Spinal cord (tissue), 10 donors: ENCODE measurements at places on chromosomes 6 and 20. TPM values are rescaled to one million over a fixed set of nuclear protein-coding genes. Genes with fewer than 3 reads are reported as not detected.

The PPP1R18 gene
- total RNA-seq = 28.9 TPM

The TRERF1 gene
- 6.0 TPM for total RNA-seq

The CDKN1A gene
- total RNA-seq = 9.1 TPM

The COX7A2 gene
- total RNA-seq = 154 TPM

The KDM1B gene
- total RNA-seq = 36.2 TPM

The PRSS16 gene
- total RNA-seq = 0.50 TPM

The ID4 gene
- 190 TPM for total RNA-seq

The C6orf141 gene
- 1.4 TPM for total RNA-seq

GRCh38 chr6:153003366-153003690 lies 819 bp upstream of the MTRF1L start:
- peaks cover 8% of the 10 kb centered on the region for H3K4me1 ChIP-seq
- peak; percentile 12 for DNase-seq
- H3K27me3 ChIP-seq = no peaks in the 10 kb centered on the region
- H3K36me3 ChIP-seq = no peaks in the 10 kb centered on the region
- peak overlapping the region; percentile 77 for H3K27ac ChIP-seq

- no peaks in the 10 kb centered on the region for H3K4me1 ChIP-seq
- no peak overlapping the region for H3K27ac ChIP-seq
- H3K36me3 ChIP-seq = no peaks in the 10 kb centered on the region
- no peak overlapping the region for H3K4me3 ChIP-seq
Observed at GRCh38 chr20:1784586-1784985, 110.6 kb upstream of the SIRPA start.

DNA sequence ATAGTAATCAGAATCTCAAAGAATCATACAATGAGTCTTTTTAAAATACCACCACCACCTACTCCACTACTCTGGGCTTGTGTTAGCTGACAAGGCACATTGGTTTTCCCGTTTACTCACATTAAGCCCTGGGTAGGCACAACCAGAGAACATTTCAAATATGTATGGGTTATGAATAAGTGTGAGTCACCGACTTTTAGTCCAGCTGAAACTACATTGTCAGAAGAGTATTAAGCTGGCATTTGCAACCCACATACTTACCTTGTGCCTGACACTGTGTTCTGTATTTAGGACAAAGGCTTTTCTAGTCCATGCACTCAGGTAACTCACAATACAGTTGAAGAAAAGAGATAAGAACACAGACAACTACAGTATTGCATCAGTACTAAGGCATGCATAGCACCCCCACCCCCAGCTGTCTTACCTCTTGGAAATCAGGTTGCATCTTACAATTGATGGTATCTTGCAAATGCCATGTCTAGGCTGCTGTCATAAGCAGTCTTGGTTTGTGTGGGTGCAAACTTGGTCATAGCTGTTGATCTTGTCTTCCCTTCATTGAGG lies 40.3 kb upstream of the AHI1 start:
- no peaks in the 10 kb centered on the region for H3K36me3 ChIP-seq
- no peaks in the 10 kb centered on the region for H3K4me1 ChIP-seq
- no peak overlapping the region for H3K4me3 ChIP-seq
- no peak overlapping the region for H3K27ac ChIP-seq
- DNase-seq = no peak
- no peaks in the 10 kb centered on the region for H3K27me3 ChIP-seq

DNA sequence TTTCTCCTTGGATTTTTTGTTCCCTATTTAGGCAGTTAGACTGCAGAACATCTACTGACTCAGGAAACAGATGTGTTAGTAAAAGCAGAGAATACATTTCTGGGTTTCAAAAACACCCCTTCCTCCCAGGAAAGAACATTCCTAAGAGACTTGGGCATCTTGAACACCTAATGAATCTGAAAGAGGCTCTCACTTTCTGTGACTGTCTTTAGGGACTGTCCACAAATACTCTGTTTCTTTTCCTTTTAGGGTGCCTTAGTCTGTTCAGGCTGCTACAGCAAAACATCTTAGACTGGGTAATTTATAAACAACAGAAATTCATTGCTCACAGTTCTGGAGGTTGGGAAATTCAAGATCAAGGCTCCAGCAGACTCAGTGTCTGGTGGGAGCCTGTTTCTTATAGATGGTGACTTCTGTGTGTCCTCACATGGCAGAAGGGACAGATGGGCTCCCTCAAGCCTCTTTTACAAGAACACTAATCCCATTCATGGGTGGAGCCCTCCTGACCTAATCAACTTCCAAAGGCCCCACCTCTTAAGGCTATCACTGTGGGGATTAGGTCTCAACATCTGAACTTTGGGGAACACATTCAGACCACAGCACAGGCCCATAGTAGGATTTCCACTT lies 19.4 kb upstream of the CCN5 start:
- H3K4me1 ChIP-seq = peaks cover 5% of the 10 kb centered on the region
- H3K4me3 ChIP-seq = no peak overlapping the region
- no peak overlapping the region for H3K27ac ChIP-seq
- H3K36me3 ChIP-seq = no peaks in the 10 kb centered on the region
- DNase-seq = no peak
- no peaks in the 10 kb centered on the region for H3K27me3 ChIP-seq

DNA sequence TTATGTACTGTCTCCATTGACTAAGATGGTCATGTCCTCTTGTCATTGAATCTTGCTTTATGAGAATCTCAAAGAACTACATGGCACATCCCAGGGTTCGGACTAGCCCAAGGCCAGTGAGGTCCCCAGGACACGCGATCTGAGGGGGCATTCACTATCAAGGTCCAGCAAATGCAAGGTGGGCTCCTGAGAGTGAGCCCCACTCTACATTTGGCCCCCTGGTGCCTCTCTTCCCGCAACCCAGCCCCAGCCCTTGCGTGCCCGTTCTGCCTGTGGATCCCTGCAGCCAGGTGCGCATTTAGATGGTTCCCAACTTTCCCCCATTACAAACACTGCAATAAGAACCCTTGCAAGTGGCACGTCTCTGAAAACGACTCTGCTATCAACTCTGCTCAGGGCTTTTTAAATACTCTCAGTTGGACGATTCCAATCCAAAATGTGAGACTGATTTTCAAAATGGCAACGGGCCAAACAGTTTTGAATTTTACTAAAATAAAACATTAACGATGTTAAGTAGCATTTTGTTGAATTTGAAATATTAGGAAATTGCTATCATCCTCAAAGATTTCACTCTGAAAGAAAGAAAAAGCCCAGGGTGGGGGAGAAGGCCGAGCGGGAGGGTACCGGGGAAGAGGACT lies 59.6 kb downstream of the NFATC2 start:
- peaks cover 19% of the 10 kb centered on the region for H3K4me1 ChIP-seq
- no peak for DNase-seq
- no peak overlapping the region for H3K4me3 ChIP-seq
- no peaks in the 10 kb centered on the region for H3K27me3 ChIP-seq

GRCh38 chr20:46670585-46671584 lies 18.4 kb downstream of the TP53RK start:
- peaks cover 10% of the 10 kb centered on the region for H3K4me1 ChIP-seq
- H3K27me3 ChIP-seq = no peaks in the 10 kb centered on the region
- no peak overlapping the region for H3K4me3 ChIP-seq
- no peak overlapping the region for H3K27ac ChIP-seq
- no peaks in the 10 kb centered on the region for H3K36me3 ChIP-seq

DNA sequence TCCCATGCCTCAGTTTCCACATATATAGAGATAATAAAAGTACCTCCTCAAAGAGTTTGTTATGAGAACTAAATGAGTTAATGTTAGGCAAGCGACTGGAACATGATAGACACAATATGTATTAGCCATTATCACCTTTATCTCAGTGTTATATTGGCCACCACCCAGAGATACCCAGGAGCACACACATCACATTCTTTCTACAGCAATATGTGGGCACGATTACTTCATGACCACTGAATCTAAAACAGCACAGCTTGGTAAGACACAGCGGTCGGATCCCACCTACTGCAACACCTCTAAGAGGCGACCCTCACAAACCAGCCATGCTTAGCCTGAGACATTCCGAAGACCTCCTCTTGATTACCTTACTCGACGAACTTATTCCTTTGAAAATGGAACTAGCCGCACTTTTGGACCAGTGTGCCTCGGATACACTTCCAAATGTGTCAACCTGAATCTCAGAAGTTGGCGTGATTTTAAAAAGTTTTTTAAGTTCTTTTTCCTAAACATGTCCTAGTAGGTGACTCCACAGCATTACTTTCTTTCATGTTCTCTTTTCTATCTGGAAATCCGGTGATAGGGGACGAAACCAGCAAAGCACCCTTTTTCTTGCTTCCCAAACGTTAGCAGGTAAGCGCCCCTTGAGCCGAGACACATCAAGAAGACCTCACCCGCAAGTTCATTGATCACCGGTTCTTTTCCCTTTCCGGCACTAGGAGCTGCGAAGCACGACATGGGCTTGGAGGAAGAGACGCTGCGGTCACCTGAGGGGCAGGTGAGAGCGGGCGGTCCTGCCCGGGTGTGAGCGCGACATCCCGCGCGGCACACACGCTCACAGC lies 923 bp downstream of the GMDS start:
- H3K36me3 ChIP-seq = no peaks in the 10 kb centered on the region
- H3K27ac ChIP-seq = no peak overlapping the region
- no peaks in the 10 kb centered on the region for H3K27me3 ChIP-seq
- peaks cover 16% of the 10 kb centered on the region for H3K4me1 ChIP-seq
- DNase-seq = no peak

- no peak for DNase-seq
- H3K27me3 ChIP-seq = no peaks in the 10 kb centered on the region
- H3K4me1 ChIP-seq = no peaks in the 10 kb centered on the region
- no peaks in the 10 kb centered on the region for H3K36me3 ChIP-seq
- H3K4me3 ChIP-seq = no peak overlapping the region
Observed at GRCh38 chr6:100153636-100154275, 159.7 kb upstream of the MCHR2 start.

DNA sequence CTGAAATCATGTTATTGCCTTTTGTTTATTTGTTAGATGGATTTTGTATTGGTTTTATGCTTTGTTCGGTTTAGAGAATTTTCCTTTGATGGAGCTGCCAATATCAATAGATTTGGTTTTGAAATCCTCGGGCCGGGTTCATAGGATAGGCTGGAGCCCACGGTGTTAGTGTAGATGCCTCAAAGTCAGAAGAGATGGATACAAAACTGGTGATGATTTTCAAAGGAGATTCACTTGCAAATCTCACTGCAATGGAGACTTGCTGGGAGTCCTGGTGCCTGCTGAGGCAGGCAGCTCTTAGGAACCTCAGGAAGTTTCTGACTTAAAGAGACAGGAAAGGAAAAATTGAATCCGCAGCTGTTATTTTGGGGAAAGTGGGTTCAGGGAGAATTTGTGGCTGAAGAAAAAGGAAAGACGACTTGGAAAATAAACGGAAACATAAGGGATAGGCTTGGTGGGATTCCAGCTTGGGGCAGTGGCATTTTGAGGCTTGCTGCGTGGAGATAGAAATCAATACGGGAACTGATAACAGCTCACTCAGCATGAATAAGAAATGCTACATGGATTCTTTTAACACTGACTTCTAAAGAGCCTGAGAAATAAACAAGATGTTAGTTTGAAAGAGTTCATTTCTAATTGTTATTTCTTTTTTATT lies 241.6 kb downstream of the PHACTR1 start:
- H3K27me3 ChIP-seq = no peaks in the 10 kb centered on the region
- H3K4me1 ChIP-seq = peaks cover 14% of the 10 kb centered on the region
- H3K36me3 ChIP-seq = no peaks in the 10 kb centered on the region

DNA sequence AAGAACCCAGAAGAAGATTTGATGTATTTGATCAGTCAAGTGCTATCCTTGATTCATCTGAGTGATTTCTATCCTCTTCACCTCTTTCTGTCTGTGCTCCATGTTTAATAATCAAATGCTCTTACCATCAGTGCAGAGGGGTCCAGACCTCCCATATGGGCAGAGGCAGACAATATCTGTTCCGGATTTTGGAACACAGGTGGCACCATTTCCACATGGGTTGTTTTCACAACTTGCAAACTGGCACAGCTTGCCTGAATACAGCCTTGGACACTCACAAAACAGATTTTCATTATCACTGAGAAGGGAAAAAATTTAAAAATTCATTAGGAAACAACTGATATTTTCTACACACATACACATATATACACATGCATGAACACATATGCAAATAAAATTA lies 228.5 kb downstream of the PHF3 start:
- H3K27me3 ChIP-seq = no peaks in the 10 kb centered on the region
- H3K4me3 ChIP-seq = no peak overlapping the region
- peak; percentile 51 for DNase-seq
- no peaks in the 10 kb centered on the region for H3K36me3 ChIP-seq
- no peaks in the 10 kb centered on the region for H3K4me1 ChIP-seq

GRCh38 chr6:136975089-136975715 lies 53.1 kb downstream of the SLC35D3 start:
- H3K27ac ChIP-seq = no peak overlapping the region
- no peaks in the 10 kb centered on the region for H3K4me1 ChIP-seq
- no peaks in the 10 kb centered on the region for H3K27me3 ChIP-seq
- DNase-seq = no peak
